ENCODE measurements at places on chromosomes 2 and 18. TPM values are rescaled to one million over a fixed set of nuclear protein-coding genes. Genes with fewer than 3 reads are reported as not detected.

DNA sequence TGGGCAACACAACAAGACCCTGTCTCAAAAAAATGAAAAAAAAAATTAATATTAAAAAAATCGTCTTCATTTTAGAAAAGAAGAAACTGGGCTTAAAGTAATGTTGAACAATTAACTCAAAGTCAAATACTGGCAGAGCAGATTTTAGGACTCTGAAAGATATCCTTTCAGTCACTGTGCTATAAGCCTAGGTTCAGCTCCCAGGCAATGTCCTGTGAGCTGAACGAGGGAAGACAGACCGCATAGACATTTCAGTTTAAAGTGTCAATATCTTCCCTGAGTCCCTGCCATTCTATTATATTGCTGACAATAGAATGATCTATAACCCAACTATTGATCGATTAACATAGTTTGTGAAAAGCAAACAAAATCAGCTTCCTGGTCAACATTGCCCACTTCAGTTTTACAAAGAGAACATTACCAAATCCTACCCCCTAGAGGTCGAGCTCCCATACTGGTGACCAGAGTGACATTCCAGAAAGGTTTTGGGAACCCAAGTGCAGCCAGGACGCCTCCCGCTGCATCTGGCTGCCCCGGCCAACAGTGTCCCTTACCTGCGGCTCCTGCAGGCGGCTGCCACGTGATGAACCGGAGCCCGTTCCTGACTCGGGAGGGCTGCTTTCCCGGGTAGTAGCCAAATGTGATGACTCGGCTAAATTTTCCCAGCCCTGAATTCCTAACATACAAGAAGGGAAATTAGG is 639 bp downstream of the MRO start:
- peak; percentile 42 for DNase-seq

- DNase-seq: no peak
Measured at GRCh38 chr2:68189991-68190784, 32.5 kb downstream of the PNO1 start.

GRCh38 chr2:226078666-226079065 is 679.2 kb downstream of the NYAP2 start:
- no peak for DNase-seq

The UGT1A4 gene
- 0.79 TPM for total RNA-seq

DNA sequence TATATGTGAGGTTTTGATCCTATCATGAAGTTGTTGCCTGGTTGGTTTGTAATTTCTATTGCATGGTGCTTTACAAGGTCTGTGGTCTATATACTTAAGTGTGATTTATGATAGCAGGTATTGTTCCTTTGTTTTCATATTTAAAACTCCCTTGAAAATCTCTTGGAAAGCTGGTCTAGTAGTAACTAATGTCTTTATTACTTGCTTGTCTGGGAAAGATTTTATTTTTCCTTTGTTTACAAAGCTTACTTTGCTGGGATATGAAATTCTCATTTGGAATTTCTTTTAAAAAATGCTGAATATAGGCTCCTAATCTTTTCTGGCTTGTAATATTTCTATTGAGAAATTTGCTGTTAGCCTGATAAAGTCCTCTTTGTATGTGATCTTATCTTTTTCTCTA is 862.9 kb upstream of the NXPH2 start:
- no peak for DNase-seq

GRCh38 chr2:24930768-24931167 is 10.7 kb upstream of the ADCY3 start:
- DNase-seq: no peak

DNA sequence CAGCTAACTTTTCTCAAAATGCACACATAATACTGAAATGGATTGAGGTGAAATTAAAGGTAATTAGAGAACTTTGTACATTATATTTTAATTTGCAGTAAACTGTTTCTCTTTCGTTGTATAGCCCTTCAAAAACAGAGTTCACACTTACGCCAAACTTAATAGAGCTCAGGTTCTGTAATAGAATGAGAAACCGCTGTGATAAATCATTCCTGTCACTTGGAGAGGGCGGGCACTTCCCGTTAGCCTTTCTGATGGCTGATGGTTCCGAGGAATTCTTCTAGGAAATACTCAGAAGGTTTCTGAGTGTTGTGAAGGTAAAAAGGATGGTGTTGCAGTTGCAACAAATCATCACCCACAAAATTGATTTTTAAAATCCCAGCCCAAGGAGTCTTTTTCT is 155.8 kb upstream of the ALKAL2 start:
- DNase-seq: no peak

The B4GALT6 gene
- 22.4 TPM for total RNA-seq
